ENCODE measurements at places on chromosomes 11 and 22. TPM values are rescaled to one million over a fixed set of nuclear protein-coding genes. Genes with fewer than 3 reads are reported as not detected.

DNA sequence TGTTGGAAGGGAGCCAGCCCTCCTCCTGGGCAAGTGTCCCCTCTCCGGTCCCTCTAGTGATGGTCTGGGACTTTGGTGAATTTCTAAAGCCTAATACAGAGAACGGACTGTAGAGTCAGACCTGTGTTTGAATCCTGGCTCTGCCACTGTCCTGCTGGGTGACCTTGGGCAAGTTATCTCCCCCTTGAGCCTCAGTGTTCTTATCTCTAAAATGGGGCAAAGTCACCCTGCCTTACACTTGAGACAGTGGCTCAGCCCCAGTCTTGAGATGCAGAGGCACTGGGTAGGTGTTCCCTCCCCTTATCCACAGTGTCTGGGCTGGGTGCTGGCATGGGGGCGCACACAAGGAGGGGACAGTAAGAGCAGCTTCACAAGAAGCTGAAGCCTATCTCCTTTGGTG, 20.9 kb downstream of the DGAT2 start:
- no peaks in the 10 kb centered on the region for H3K27me3 ChIP-seq
- H3K4me1 ChIP-seq: peaks cover 37% of the 10 kb centered on the region
- no peak for DNase-seq
- H3K4me3 ChIP-seq: no peak overlapping the region

The OR51I1 gene
- total RNA-seq: not detected

- H3K4me1 ChIP-seq: peaks cover 35% of the 10 kb centered on the region
- no peaks in the 10 kb centered on the region for H3K27me3 ChIP-seq
- peak overlapping the region; percentile 95 for H3K27ac ChIP-seq
- H3K36me3 ChIP-seq: peaks cover 45% of the 10 kb centered on the region
Observed at GRCh38 chr11:57792870-57793269, 31.3 kb downstream of the CTNND1 start.

The CYB5R2 gene
- 2.9 TPM for total RNA-seq

DNA sequence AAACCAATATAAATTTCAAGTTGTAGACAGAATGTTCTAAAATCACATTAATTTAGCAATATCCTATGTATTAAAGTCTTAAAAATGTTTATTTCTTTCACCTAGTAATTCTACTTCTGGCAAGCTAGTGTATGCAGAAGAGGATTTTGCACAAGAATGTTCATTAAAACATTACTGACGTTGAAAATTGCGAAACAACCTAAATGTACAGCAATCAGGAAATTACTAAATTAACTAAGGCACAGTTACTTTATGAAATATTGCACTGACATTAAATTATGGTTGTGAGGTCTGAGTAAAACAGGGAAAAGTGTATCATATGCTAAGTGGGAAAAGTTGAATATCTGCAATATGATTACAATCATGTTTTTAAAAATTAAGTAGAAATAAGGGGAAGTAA, 4.1 kb downstream of the SLC36A4 start:
- H3K4me1 ChIP-seq: 0 out of 2 replicates have a peak, but pooled peaks cover 3% of the 10 kb centered on the region
- H3K4me3 ChIP-seq: no peak overlapping the region
- DNase-seq: no peak

DNA sequence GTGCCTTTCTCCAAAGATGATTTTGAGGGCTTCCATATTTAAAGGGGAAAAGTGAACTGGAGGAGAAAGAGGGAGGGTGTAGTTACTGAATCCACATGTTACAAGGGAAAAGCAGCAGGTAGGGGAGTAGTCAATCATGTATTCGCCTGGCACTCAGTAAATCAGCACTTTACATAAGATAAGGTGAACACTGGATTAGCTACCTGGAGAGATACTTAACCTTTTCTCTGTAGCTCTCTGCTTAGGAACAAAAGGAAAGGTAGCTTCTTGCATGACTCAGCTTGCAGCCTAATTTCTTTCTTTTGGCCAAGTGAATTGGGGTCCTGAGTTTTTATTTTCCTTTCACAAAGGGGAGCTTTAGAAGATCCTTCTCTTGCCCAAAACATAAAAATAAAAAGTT, 43.3 kb upstream of the PHF21B start:
- no peaks in the 10 kb centered on the region for H3K36me3 ChIP-seq
- DNase-seq: no peak
- H3K4me3 ChIP-seq: no peak overlapping the region
- no peak overlapping the region for H3K27ac ChIP-seq
- H3K27me3 ChIP-seq: peaks cover 56% of the 10 kb centered on the region
- no peaks in the 10 kb centered on the region for H3K4me1 ChIP-seq

The CRYBA4 gene
- not detected for total RNA-seq

DNA sequence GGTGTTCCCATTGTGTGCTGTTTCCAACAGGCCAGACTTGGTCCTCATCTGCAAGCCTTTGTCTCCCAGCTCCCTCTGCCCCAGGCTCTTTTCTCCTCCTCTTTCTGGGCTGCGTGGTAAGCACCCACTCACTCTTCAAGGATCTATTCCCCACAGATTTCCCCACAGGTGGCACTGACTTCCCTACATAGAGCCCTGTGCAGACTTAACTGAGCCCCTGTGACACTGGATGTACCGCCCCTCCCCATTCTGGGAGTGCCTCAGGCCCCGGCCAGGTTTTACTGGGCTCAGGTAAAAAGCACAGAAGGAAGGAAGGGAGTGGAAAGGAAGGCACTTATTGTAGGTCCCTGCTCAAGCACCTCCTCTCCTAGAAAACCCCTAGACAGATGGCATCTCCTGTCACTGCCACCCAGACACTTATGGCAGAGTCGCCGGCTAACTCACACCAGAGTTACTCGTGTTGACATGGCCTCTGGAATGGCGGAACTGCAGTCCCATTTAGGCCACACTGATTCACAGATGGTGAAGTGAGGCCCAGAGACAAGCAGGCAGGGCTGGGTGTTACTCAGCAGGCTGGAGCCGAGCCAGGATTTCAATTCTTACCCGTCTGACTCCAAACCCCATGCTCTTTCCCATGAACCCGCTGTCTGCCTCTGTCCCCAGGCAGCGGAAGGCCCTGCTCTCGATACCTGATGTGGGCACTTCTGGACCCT, 47.2 kb downstream of the LRRC32 start:
- no peaks in the 10 kb centered on the region for H3K27me3 ChIP-seq
- no peak overlapping the region for H3K4me3 ChIP-seq
- peaks cover 10% of the 10 kb centered on the region for H3K4me1 ChIP-seq
- no peak overlapping the region for H3K27ac ChIP-seq
- peak; percentile 54 for DNase-seq
- no peaks in the 10 kb centered on the region for H3K36me3 ChIP-seq

The KRTAP5-9 gene
- total RNA-seq: not detected

GRCh38 chr22:28942801-28943500, 59.6 kb downstream of the ZNRF3 start:
- no peak overlapping the region for H3K4me3 ChIP-seq
- H3K36me3 ChIP-seq: no peaks in the 10 kb centered on the region
- DNase-seq: no peak
- H3K27me3 ChIP-seq: no peaks in the 10 kb centered on the region

DNA sequence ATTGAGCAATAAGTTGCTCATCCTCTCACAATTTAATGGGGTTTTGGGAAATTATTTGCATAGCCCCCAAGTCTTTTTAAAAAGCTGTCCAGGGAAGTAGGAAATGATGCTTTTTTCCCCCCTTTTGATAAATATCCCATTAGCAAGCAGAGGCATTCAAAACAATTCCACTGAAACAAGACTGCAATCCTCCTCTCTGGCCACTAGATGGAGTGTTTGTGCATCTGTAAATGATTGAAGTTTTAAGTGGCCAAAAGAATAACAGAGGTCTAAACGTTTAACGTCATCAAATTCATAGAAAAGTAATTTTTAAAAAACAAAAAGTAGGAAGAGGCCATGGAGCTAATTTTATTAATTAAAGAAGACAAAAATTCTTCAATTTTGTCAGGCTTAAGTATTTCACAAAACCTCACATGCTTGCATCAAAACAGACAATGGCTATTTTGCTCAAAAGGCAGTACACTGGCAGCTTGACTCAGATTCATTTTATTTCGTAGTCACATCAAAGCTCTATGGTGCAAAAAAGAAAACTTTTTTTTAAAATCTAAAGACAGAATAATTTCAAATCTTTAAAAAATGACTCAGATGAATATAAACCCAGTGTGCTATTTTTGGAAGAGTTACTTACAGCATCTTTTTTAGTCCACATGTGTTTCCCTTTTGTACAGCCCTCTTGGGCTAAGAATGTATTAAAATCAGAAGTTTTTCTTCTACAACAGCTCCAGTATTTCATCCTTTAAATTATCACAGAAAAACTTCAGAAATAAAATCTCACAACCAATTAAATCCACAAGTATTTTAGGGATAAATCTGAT, 17.8 kb downstream of the CHORDC1 start:
- peak; percentile 75 for DNase-seq
- no peak overlapping the region for H3K27ac ChIP-seq
- no peak overlapping the region for H3K4me3 ChIP-seq
- H3K27me3 ChIP-seq: no peaks in the 10 kb centered on the region

DNA sequence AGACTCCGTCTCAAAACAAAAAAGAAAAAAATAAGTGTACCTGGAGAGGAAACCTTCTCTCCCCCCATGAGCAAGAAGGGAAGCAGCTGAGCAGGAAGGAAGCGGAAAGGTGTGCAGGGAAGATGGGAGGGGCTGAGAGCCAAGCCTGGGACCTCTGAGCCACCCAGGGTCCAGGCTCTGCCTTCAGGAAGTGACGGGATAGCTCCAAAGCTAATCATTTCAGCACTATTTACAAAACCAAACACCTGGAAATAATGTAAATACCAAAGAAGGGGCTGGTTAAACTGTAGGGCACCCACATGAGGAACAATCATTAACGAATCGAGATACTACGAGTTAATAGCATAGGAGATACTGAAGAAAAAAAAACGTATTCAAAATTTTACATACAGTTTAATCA, 27.9 kb downstream of the ARRB1 start:
- DNase-seq: no peak
- no peak overlapping the region for H3K4me3 ChIP-seq
- H3K27ac ChIP-seq: no peak overlapping the region
- no peaks in the 10 kb centered on the region for H3K27me3 ChIP-seq
- no peaks in the 10 kb centered on the region for H3K36me3 ChIP-seq
- H3K4me1 ChIP-seq: peaks cover 32% of the 10 kb centered on the region

DNA sequence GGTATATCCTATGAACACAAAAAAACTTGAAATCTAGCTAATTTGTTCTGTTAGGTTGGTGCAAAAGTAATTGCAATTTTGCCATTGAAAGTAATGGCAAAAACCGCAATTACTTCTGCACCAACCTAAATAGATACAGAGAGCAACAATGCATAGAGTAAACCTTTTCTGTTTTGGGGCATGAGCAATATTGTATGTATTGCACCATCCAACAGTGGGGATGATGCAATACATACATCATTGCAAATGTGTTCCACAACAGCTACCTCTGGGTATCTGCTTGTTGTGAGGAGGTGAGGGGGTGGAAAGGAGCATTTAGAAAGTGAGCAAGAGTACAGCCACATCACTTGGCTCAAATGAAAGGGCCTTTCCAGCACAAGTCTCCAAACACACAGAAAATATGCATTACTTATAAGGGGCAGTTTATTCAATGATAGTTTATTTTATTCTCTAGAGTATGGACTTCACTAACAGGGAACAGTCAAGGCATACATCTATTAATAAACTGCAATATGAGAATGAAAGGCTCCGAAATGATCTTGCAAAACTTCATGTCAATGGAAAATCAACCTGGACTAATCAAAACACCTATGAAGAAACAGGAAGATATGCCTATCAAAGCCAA, 77.3 kb downstream of the DEUP1 start:
- DNase-seq: no peak
- no peaks in the 10 kb centered on the region for H3K4me1 ChIP-seq
- no peaks in the 10 kb centered on the region for H3K27me3 ChIP-seq
- no peak overlapping the region for H3K4me3 ChIP-seq
- H3K36me3 ChIP-seq: no peaks in the 10 kb centered on the region
- H3K27ac ChIP-seq: no peak overlapping the region

The SAA2 gene
- not detected for total RNA-seq

The HORMAD2 gene
- not detected for total RNA-seq

GRCh38 chr11:103906291-103906867, 130.1 kb upstream of the DDI1 start:
- H3K27me3 ChIP-seq: no peaks in the 10 kb centered on the region
- no peaks in the 10 kb centered on the region for H3K4me1 ChIP-seq
- no peak for DNase-seq
- no peak overlapping the region for H3K27ac ChIP-seq

- no peaks in the 10 kb centered on the region for H3K4me1 ChIP-seq
- H3K4me3 ChIP-seq: no peak overlapping the region
- no peak for DNase-seq
- no peaks in the 10 kb centered on the region for H3K27me3 ChIP-seq
Observed at GRCh38 chr11:66768088-66768521, 39.1 kb upstream of the SPTBN2 start.

DNA sequence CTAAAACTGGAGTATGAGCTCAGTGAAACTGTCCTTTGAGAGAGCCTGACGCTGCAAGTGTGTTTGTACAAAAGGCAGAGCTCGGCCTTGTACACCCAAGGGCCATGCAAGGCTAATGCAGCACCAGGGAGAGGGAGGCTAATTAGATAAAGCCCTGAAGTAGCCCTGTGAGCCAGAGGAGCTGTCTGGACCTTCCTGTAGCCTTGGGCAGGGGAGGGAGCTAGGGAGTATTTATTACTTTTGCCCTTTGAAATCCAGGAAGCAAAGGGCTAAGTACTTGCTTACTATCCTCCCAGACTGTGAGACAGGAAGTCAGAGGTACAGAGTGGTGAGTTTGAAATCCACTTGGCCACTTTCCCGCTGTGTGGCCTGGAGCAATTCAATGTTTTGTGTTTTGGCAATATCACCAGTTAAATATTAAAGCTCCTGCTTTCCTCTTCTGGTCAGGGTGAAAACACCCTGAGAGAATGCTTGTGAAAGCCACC, 10.2 kb upstream of the LDHA start:
- H3K27me3 ChIP-seq: no peaks in the 10 kb centered on the region
- H3K4me1 ChIP-seq: peaks cover 22% of the 10 kb centered on the region
- H3K27ac ChIP-seq: peak overlapping the region; percentile 99
- H3K36me3 ChIP-seq: no peaks in the 10 kb centered on the region
- peak; percentile 87 for DNase-seq

- H3K4me1 ChIP-seq: peaks cover 52% of the 10 kb centered on the region
- peak overlapping the region; percentile 91 for H3K27ac ChIP-seq
- DNase-seq: peak; percentile 97
- no peaks in the 10 kb centered on the region for H3K36me3 ChIP-seq
- no peak overlapping the region for H3K4me3 ChIP-seq
- no peaks in the 10 kb centered on the region for H3K27me3 ChIP-seq
Observed at GRCh38 chr11:34680918-34681586, 60.2 kb downstream of the EHF start.

- H3K27ac ChIP-seq: no peak overlapping the region
- H3K4me1 ChIP-seq: no peaks in the 10 kb centered on the region
- peaks cover 30% of the 10 kb centered on the region for H3K27me3 ChIP-seq
- H3K4me3 ChIP-seq: no peak overlapping the region
- DNase-seq: no peak
- H3K36me3 ChIP-seq: no peaks in the 10 kb centered on the region
Observed at GRCh38 chr11:77183431-77183984, 55.5 kb downstream of the MYO7A start.

The CCDC83 gene
- total RNA-seq: not detected

DNA sequence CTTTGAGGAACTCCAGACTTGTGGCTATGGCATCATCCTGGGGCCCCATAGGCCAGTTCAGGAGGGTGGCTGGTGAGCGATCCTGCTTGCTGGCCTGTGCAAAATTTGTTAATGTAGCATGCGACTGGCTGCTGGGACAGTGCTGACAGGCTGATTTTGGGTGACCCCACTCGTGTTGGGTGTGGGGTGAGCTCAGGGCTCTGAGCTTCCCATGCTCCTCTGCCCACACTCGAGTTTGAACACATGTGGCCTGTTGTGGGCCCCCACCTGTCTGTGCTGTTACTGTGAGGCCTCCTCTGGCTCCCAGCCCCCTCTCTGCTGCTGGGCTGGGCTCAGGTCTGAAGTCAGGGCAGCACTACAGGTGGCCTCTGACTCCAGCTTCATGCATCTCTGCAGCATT, 64.4 kb upstream of the MYEOV start:
- H3K36me3 ChIP-seq: no peaks in the 10 kb centered on the region
- H3K27ac ChIP-seq: no peak overlapping the region
- no peaks in the 10 kb centered on the region for H3K27me3 ChIP-seq

All from PC-3 (cell line).